CD8-positive, alpha-beta memory T cell (primary cell): ENCODE measurements at places on chromosomes 13 and 19. TPM values are rescaled to one million over a fixed set of nuclear protein-coding genes. Genes with fewer than 3 reads are reported as not detected.

PIAS4 gene
- 29.1 TPM for total RNA-seq

CYP2A7 gene
- not detected for total RNA-seq

SLAIN1 gene
- total RNA-seq, result 31.8 TPM

USHBP1 gene
- total RNA-seq, result 0.27 TPM

URAD gene
- not detected for total RNA-seq

TBXA2R gene
- total RNA-seq, result 1.5 TPM

KDELR1 gene
- 78.7 TPM for total RNA-seq

DNA sequence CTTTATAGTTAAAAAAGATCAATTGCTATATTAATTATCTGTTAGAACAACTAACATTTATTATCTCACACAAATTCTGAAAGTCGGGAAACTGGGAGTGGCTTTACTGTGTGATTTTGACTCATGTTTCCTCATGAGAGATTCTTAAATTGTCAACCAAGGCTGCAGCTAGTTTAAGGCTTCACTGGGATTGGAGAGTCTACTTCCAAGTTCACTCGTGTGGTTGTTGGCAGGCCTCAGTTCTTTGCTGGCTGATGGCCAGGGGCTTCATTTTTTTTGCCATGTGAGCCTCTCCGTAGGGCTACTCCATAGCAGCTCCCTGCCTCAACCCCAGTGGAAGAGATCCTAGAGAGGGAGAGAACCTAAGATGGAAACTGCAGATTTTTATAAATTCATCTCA, 24.5 kb upstream of the LPAR6 start:
- no peak overlapping the region for H3K27ac ChIP-seq
- no peak overlapping the region for H3K4me3 ChIP-seq
- peaks cover 10% of the 10 kb centered on the region for H3K4me1 ChIP-seq

DNA sequence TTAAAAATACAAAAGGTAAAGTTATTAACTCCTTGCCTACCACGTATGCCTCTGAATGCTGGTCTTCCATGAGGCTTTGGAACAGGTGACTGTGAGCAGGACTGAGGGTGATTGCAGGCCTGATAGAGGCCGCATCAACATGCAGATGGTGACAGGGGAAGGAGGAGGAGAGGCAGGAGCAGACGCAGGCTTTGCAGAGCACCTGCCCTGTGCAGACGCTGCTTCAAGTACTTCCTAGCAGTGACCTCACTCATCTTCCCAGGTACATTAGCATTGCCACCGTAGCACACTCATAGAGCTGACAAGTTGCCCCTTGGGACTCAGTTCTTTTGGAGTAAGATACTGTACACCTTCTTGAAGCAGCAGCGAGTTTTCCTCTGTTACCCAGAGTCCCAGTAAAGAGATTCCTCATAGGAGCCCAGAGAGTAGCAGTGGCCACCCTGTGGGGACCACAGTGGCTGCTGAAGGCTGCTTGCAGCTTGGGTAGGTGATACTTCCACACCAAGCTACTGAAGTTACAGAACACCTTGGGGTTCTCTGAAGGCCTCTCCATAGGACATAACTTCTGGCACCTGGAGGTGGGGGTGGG, 56.0 kb downstream of the ZNF536 start:
- no peaks in the 10 kb centered on the region for H3K4me1 ChIP-seq
- H3K27me3 ChIP-seq, result no peaks in the 10 kb centered on the region
- no peaks in the 10 kb centered on the region for H3K36me3 ChIP-seq
- DNase-seq, result no peak
- H3K4me3 ChIP-seq, result no peak overlapping the region
- H3K27ac ChIP-seq, result no peak overlapping the region

DNA sequence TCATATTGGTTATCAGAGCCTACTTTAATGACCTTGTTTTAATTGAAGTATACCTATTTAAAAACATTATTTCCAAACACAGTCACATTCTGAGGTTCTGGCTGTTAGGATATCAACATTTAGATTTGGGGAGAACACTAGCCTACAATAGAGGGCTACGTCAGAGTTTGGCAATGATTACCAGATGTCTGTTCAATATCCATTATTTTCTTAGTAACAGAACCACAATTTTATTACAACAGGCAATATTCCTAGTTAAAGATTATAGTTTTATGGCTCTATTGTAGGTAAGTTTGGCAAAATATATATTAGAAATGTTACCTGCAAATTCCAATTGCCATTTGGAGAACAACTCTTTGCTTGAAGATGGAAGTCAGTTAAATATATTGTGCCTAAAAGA, 1163.1 kb upstream of the MIR17HG start:
- H3K27ac ChIP-seq, result no peak overlapping the region
- no peaks in the 10 kb centered on the region for H3K4me1 ChIP-seq
- no peak overlapping the region for H3K4me3 ChIP-seq
- no peaks in the 10 kb centered on the region for H3K36me3 ChIP-seq
- DNase-seq, result no peak

- no peak overlapping the region for H3K27ac ChIP-seq
- no peaks in the 10 kb centered on the region for H3K36me3 ChIP-seq
- H3K4me1 ChIP-seq, result no peaks in the 10 kb centered on the region
- H3K4me3 ChIP-seq, result no peak overlapping the region
- DNase-seq, result no peak
These were observed 160.7 kb downstream of the LMO7 start for GRCh38 chr13:75796825-75797224.

GRCh38 chr19:16889366-16889882, 625 bp downstream of the F2RL3 start:
- peak overlapping the region; percentile 84 for H3K27ac ChIP-seq
- H3K27me3 ChIP-seq, result no peaks in the 10 kb centered on the region
- DNase-seq, result no peak
- peaks cover 5% of the 10 kb centered on the region for H3K4me1 ChIP-seq
- no peaks in the 10 kb centered on the region for H3K36me3 ChIP-seq

GRCh38 chr19:19224852-19225494, 13.2 kb downstream of the NCAN start:
- DNase-seq, result peak; percentile 75
- peaks cover 9% of the 10 kb centered on the region for H3K4me1 ChIP-seq
- peak overlapping the region; percentile 65 for H3K4me3 ChIP-seq
- peak overlapping the region; percentile 31 for H3K27ac ChIP-seq

DNA sequence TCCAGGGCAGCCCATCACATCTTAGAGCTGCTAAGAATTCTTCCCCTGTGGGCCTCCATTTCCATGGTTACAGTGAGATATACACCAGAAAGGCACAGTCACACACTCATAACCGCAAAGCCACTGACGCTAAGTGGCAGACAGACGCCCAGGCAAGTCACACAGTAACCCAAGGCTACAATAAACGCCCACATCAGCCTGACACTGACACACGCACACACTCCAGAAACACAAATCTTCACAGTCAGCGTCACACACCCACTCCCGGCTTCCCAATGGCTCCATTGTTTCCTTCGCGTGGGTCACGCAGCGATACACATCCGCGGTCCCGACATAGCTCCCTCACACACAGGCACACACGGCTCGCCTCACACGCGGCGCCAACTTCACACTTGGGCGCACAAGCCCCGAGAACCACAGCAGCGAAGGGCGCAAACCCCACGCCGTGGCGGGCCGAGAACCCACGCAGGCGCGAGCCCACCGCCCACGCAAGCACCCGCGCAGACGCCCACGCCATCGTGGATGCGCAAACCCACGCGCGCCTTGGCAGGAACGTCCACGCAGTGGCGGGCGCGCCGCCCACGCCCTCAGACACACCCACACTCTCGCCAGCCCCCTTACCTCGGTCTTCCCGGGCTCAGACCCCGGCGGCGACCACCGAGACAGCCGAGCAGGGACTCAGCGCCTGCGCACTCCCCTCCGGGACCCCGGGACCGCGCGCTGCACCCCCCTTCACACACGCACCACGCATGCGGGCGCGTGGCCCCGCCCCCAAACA, at the start of gene ZNF667:
Gene ZNF667 (minus strand): TSS at position 695 of the 778 bp plus-strand sequence. CDS start 14,975 bp downstream, outside the sequence.
- no peaks in the 10 kb centered on the region for H3K27me3 ChIP-seq
- no peaks in the 10 kb centered on the region for H3K36me3 ChIP-seq
- no peak within 1 kb of the TSS for H3K27ac ChIP-seq
- DNase-seq, result peak; percentile 36

- H3K4me1 ChIP-seq, result peaks cover 5% of the 10 kb centered on the region
- DNase-seq, result no peak
- peaks cover 5% of the 10 kb centered on the region for H3K27me3 ChIP-seq
- no peak overlapping the region for H3K27ac ChIP-seq
These were observed 16.8 kb upstream of the KCTD15 start for GRCh38 chr19:33779849-33780248.

- H3K36me3 ChIP-seq, result peaks cover 15% of the 10 kb centered on the region
- peak overlapping the region; percentile 51 for H3K27ac ChIP-seq
- no peaks in the 10 kb centered on the region for H3K27me3 ChIP-seq
- peak overlapping the region; percentile 55 for H3K4me3 ChIP-seq
- DNase-seq, result peak; percentile 48
These were observed 12.7 kb downstream of the EGLN2 start for GRCh38 chr19:40811478-40812341.

- H3K27me3 ChIP-seq, result no peaks in the 10 kb centered on the region
- DNase-seq, result peak; percentile 48
These were observed 12.0 kb downstream of the WDR88 start for GRCh38 chr19:33143897-33144405.

DNA sequence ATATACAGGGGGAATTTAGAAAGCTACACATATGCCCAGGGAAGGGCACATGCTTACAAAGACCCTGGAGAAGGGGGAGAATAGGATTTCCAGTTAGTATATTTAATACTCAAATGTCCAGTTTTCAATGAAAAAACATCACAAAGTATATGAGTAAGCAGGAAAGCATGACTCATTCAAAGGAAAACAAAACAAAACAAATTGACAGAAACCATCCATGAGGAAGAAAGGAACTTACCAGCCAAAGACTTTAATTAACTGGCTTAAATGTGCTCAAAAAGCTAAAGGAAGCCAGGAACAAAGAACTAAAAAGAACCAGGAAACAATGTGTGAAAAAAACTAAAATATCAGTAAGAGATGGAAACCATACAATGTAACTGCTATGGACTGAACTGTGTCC, 716.2 kb upstream of the ARGLU1 start:
- no peaks in the 10 kb centered on the region for H3K36me3 ChIP-seq
- H3K4me1 ChIP-seq, result no peaks in the 10 kb centered on the region
- H3K27ac ChIP-seq, result no peak overlapping the region
- no peak for DNase-seq
- no peak overlapping the region for H3K4me3 ChIP-seq
- no peaks in the 10 kb centered on the region for H3K27me3 ChIP-seq

DNA sequence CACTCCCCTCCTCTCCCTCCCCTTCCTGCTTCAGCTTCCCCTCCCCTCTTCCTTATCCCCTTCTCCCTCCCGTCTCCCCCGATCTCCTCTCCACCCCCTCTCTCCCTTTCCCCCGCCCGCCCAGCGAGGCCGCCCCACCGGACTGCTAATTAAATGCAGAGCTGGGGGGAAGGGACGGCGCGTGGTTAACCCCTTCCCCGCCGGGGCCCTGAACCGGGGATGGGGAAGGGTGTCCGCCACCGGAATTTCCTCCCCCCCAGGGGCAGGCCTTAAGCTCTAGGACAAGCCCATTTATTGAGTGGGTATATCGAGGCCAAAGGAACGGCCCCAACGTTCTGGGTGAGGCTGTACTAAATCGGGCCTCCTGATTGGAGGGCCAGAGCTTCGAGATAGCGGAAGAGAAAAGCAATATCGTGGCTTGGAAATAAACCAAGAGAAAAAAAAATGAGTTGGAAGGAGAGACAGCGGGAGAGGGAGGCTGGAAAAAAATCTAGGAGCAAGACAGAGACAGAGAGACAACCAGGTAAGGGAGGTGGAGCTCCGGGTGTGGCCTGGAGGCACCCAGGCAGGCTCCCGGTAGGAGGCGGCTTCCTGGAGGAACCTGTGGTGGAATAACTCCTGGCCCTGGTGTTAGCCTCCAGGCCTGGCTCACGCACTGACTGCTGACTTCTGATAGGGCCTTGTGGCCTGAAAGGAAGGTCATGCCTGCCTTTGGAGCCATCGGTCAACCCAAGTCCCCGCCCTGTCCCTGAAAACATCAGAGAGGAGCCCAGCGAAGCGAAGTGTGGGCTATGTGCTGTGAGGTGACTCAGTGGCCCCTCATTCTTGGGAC, 11.6 kb upstream of the JUND start:
- peak overlapping the region; percentile 99 for H3K27ac ChIP-seq
- H3K4me1 ChIP-seq, result peaks cover 52% of the 10 kb centered on the region
- no peaks in the 10 kb centered on the region for H3K36me3 ChIP-seq

GRCh38 chr13:24888291-24888931, 124.4 kb downstream of the RNF17 start:
- no peaks in the 10 kb centered on the region for H3K27me3 ChIP-seq
- H3K4me3 ChIP-seq, result no peak overlapping the region
- H3K27ac ChIP-seq, result no peak overlapping the region
- no peaks in the 10 kb centered on the region for H3K36me3 ChIP-seq
- no peaks in the 10 kb centered on the region for H3K4me1 ChIP-seq

GRCh38 chr13:84843368-84843767, 955.9 kb downstream of the SLITRK6 start:
- H3K4me1 ChIP-seq, result no peaks in the 10 kb centered on the region
- H3K27ac ChIP-seq, result no peak overlapping the region
- H3K4me3 ChIP-seq, result no peak overlapping the region
- H3K27me3 ChIP-seq, result no peaks in the 10 kb centered on the region
